ENCODE measurements at places on chromosomes 2 and 18.

DNA sequence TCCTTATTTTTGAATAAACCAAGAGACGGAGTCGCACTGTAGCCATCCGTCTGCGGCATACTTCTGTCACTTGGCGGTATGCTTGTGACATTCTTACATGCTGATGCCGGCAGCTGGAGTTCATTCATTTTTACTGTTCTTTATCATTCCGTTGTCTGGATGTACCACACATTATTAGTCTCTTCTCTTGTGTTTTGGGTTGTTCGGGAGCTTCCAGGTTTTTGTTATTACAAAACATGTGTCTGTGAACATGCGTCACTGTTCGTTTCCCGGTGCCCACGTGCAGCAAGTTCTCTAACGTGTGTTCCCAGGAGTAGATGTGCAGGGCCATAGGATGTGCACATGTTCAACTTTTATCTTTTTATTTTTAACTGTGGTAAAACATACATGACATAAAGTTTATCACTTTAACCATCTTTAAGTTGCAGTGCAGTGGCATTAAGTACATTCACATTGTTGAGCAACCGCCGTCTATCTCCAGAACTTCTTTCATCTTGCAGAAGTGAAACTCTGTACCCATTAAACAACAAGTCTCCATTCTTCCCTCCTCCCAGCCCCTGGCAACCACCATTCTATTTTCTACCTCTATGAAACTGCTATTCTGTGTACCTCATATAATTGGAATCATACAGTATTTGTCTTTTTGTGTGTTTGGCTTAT is 40.1 kb downstream of the MTCL1 start:
- DNase-seq = no peak

- peak; percentile 62 for DNase-seq
These were observed 1.5 kb downstream of the KLF7 start for GRCh38 chr2:207164006-207164831.

- no peak for DNase-seq
These were observed 33.0 kb upstream of the SNED1 start for GRCh38 chr2:240965296-240965904.

DNA sequence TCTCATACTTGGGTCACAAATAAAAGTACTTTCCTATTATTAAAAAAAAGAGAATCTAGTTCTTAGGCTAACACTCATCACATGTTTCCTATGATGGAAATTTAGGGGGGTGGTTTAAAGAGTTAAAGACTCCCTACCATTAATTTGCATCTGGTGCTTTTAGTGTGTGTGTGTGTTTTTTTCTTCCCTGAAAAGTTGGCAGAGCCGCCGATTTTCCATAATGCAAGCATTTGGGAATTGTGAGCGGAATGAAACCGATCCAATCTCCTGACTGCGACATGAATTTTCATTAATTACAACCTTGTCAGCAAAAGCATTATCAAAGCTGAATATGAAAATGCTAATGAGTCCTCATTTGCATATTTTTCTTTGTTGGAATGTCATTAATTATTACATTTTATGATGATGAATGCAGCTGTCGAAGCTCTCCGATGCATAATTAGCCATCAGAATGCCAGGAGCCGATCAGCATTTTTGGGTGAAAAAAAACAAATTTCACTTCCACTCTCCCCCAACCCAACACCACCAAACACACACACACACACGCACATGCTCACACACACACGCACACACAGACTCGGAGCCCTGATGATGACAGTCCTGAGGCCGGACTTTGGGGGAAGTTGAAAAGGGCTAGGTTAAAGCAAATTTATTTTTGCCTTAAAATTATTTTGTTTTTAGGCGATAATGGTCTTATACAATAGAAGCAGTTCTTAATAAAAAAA is 165.4 kb downstream of the TCF4 start:
- DNase-seq = no peak

DNA sequence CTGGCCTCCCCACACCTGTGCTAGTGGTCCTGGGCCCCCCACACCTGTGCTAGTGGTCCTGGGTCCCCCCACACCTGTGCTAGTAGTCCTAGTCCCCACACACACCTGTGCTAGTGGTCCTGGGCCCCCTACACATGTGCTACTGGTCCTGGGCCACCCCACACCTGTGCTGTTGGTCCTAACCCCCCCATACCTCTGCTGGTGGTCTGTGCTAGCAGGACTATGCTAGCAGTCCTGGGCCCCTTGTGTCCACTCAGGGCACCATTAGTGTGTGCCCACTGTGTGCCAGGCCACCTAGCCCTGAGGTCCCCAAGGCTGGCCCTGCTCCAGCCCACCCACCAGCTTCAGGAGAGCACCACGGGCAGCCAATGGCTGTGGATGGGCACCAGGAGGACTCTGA is 558.2 kb upstream of the SALL3 start:
- DNase-seq = no peak

DNA sequence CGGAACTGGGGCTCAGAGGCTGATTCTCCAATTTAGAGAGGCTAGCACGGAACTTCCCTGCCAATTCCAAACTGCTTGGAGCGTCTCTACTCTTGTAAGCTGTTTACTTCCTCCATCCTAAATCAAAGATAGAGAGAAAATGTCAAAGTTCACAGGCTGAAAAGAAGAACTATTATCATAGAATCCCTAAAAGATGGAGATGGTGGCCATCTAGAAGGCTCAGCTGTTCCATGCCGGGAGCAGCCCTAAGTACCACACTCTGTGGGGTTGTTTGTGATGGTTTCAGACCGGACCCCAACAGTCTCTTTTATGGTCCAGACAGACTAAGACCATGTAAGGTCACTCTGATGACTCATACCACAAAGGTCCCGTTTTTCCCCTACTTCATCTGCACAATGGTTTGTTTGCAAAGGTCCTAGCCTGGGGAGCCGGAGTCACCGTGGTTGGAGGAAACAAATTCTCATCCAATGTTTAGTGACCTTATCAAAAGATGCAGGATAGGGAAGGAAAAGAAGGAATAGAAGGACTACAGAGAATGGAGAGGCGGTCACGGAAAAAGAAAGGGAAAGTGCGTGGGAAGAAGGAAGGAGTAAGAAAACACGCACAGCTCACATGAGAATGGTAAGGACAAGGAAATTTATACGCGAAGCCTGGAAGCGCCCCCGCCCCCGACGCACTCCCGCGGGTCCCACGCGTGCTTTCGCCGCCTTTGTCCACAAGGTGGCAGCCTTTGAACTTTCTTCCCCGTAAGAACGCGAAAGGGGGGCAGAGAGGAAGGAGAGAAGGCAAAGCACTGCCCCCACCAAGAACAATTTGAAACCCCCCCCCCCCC is 453 bp upstream of the ANTXR1 start:
- peak; percentile 80 for DNase-seq

GRCh38 chr2:53167227-53167626 is 600.4 kb upstream of the CHAC2 start:
- no peak for DNase-seq

GRCh38 chr2:217790681-217791392 is 212.0 kb downstream of the TNS1 start:
- DNase-seq = peak; percentile 6

DNA sequence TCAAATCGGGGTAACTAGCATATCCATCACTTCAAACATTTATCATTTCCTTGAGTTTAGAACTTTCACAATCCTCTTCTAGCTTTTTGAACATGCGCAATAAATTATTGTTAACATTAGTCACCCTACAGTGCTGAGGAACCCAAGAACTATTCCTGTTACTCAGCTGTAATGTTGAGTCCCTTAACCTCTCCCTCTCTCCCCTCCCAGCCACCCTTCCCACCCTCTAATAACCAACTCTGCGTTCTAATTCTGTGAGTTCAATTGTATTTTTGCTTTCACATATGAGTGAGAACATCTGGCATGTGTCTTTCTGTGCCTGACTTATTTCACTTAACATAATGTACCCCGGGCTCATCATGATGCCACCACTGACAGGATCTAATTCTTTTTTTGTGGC is 78.6 kb upstream of the RANBP2 start:
- no peak for DNase-seq

GRCh38 chr2:222883420-222883819 is 22.6 kb downstream of the ACSL3 start:
- DNase-seq = no peak

DNA sequence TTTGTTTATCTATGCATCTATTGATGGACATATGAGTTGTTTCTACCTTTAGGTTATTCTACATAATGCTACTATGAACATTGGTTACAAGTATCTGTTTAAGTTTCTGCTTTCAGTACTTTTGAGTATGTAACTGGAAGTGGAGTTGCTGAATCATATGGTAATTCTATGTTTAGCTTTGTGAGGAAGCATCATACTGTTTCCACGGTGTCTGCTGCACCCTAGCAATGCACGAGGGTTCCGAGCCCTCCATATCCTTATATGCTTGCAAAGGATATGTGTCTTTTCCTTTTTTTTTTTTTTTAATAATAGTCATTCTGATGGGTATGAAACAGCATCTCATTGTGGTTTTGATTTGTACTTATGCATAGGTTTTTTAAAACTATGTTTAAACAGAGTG is 83.7 kb downstream of the FMNL2 start:
- no peak for DNase-seq

DNA sequence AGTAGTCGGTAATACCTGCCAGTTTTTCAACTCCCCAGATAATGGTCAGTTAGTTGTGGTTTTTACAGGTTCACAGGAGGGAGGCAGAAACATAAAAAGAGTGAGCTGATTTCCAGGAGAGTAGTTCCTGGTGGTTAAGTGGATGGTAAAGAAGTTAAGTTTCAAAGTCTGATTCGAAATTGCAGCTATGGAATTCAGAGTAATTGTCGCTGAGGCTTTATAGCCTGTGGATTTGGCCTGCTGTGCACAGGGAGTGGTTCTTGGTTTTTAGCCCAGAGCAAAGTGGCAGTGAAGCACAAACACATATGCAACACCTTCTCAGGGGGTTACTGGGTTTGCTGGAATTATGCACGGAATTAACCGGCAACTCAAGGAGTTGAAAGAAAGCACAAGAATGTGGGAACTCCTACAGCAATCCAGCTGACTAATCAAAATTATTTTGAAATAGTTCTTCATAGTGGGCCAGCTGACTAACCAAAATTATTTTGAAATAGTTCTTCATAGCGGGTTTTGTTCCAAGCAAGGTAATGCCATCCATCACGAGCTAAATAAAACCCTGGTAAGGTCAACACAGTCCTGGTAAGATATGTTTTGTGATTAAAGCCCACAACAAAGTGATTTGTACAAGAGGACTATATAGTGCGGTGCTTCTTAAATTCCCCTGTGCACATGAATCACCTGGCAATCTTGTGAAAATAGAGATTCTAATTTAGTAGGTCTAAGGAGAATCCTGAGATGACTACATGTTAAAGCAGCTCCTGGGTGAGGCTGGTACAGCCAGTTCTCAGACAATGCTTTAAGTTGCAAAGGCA is 94.4 kb downstream of the SGPP2 start:
- DNase-seq = no peak

GRCh38 chr18:23556145-23556780 is 30.0 kb downstream of the NPC1 start:
- no peak for DNase-seq

GRCh38 chr2:44975571-44976450 is 33.4 kb downstream of the SIX2 start:
- no peak for DNase-seq

- no peak for DNase-seq
These were observed 52.8 kb upstream of the RTN4 start for GRCh38 chr2:55103046-55103445.

DNA sequence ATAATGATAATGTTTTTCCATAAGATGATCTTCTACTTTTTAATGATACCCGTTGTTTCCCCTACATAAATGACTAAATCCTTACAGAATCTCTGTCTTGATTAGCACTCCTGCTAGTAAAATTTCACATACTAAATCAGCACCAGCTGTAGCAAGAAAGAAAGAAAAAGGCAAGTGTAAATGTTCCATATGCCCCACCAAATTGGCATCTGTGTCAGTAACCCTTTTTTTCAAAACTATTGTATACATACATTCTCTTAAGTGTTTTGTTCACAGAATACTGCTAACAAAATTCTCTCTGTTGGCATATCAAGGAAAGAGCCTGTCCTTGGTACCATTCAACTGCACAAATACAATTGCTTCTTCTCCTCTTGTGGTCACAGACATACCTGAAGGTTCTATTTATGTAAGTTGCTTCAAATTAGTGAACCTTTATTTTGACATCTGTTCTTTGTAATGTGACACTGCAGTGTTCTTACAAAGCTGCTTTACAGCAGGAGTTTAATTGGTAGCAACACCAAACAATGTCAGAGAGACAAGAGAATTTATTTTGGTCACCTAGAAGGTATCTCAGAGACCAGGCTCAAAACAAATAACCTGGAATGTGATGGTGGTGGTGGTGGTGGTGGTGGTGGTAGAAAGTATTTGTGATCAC is 641.9 kb downstream of the ZEB2 start:
- no peak for DNase-seq

GRCh38 chr18:477565-477964 is 22.9 kb downstream of the COLEC12 start:
- DNase-seq = peak; percentile 92

- DNase-seq = no peak
These were observed 263.1 kb upstream of the ID2 start for GRCh38 chr2:8418721-8419120.

DNA sequence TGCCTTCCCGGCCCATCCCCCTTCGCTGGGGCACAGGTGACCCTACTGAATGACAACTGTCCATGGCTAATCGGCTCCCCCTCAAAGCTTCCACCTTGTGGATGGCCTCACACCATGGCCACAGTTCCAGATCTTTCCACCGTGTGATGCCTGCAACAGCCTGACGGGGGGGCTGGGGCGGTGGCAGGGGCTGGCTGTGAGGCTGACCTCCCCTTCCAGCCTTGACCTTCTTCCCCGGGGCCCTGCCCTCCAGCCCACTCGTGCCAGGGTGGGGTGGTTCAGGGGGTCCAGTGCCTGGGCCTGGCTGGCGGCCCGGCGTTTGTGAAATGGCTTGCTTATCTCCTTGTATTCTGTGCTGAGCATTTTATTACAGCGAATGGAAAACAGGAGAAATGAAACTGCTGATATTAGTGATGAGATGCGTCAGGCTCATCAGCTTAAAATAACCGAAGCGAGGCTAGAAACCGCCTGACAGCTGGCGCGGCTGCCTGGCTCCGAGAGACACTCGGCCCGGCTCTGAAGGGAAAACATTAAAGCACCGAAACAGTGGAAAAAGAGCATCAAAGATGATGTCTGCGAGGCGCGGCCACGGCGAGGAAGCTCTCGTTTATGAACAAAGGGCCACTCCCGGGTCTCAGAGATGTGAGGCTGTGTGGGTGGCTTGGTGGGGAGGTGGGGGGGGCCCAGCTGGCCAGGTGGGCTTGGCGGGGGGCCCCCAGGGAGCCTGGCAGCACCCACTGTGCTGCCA is 916 bp upstream of the PDCD1 start:
- DNase-seq = peak; percentile 48

DNA sequence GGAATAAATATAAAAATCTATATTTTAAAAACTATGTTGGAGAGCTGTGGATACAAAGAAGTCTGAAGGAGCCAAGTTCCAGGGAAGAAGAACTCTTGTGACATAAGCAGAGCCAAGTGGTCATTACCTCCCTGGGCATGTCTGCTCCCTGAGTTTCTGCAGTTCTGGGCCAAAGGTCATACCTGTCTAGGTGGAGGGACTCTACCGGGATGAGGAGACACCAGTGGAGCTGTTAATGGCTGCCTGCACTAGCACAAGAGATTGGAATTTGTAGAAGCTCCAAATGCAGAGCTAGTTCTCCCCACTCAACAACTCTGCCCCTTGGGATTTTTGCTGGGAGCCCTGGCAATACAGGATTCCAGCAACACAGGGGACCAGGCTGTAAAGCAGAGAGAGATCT is 89.8 kb downstream of the ARHGAP28 start:
- no peak for DNase-seq
